Stimulated activated CD8-positive, alpha-beta memory T cell treated with anti-CD3 and anti-CD28 coated beads, Interleukin-7, amount 100 ng/mL, for 4 hours (primary cell): ENCODE measurements at places on chromosomes 7 and 10.

DNA sequence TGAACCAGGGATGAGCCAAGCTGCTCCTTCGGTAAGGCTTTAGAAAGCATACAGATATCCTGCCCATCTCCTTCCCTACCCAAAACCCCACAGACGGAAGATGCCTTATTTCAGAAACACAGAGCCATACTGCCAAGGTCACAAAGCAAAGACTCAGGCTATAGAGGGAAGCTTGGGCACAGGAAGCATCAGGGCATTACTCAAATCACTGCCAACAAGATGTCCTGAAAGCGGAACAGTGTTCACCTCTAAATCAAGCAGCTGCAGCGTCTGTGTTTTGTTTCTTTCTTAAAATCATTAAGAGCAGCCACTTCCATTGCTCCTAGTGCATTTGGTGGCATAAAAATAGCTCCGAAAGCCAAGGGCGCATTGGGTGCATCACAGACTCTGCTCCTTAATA, 307.3 kb downstream of the SORCS1 start:
- no peak for DNase-seq

GRCh38 chr10:60396766-60397165, 7.1 kb upstream of the ANK3 start:
- no peak for DNase-seq

GRCh38 chr10:5506751-5507648, 7.6 kb upstream of the CALML5 start:
- no peak for DNase-seq

DNA sequence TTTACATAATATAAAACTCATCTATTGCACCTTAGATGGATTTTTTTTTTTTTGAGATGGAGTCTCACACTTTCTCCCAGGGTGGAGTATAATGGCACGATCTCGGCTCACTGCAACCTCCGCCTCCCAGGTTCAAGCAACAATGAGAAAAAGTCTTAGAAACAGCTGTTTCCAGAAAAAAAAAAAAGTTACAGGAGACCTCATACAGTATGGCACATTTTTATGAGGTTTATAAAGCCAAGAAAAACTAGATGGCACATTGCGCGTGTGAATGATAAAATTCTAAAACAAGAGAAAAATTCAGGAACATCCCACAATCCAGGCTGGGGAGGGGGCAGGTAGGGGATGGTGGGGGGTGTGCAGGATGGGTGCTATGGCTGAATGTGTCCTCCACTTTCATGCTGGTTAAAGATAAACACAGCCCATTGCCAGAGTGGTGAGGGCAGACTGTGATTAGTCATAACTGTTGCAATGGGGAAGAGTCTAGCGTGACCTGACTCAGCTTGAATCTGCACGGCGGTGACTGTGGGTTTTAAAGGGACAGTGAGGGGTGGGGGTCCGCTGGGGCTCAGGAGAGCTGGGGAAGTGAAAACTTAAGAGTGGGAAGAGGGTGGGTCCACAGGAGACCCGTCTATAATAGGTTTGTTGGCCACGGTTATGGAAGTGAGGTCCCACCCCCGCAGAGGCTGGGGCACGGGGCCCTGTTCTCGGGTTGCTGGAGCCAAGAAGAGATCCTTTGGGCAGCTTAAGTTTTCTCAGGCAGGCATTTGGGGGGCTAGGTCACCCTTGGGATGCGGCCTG, 11.9 kb upstream of the LRRC27 start:
- DNase-seq: no peak

- no peak for DNase-seq
Observed at GRCh38 chr10:113523071-113523470, 29.8 kb upstream of the HABP2 start.

- DNase-seq: no peak
Observed at GRCh38 chr10:43403911-43404703, 4.9 kb downstream of the HNRNPF start.

DNA sequence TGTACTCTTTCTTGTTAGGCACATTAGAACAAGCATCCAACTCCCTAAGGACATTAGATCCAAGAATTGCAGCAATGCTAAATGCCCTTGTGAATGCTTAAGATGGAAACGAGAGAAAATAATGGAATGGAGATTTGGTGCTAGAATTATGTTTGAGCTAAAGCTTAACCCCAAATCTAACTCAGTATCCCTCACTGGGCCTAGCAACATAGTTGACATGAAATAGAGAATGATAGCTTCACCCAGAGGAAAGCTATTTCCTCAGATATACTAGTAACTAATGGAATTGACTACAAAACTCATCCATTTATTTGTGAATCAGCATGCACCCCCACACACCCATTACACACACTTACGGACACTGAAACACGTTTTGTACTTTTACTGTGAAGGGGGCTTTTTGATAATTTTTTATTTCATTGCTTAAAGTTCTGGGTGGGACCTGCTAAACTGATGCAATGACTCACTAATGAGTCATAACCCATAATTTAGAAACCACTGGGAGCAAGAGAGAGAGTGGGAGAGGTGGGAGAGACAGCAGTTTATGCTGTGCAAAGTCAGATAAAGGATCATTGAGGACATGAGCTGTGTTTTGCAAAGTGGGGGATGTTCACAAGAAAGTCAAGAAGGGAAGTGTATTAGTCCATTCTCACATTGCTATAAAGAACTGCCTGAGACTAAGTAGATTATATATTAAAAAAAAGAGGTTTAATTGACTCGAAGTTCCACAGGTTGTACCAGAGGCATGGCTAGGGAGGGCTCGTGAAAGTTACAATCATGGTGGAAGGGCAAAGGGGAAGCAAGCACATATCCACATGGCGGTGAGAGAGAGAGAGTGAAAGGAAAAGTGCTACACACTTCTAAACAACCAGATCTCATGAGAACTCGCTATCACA, 382.7 kb downstream of the SFMBT2 start:
- DNase-seq: no peak

GRCh38 chr10:44801383-44802327, 109.5 kb upstream of the TMEM72 start:
- no peak for DNase-seq

DNA sequence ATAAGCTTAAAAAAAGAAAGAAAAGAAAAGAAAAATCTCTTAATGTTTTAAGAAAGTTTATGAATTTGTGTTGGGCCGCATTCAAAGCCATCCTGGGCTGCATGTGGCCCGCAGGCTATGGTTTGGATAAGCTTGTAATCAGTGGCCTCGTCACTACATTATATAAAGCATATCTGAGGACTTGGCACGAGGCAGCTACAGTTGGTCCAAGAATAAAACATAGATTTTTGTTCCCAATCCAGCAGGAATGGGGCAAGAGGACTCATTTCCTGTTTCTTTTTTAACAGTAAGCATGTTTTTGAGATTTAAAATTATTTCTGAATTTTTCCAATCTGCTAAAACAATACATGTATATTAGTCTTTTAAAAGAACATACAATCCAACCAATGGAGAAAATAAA, 28.6 kb downstream of the MCM10 start:
- no peak for DNase-seq

GRCh38 chr10:88835910-88836221, 15.8 kb downstream of the ANKRD22 start:
- DNase-seq: no peak

DNA sequence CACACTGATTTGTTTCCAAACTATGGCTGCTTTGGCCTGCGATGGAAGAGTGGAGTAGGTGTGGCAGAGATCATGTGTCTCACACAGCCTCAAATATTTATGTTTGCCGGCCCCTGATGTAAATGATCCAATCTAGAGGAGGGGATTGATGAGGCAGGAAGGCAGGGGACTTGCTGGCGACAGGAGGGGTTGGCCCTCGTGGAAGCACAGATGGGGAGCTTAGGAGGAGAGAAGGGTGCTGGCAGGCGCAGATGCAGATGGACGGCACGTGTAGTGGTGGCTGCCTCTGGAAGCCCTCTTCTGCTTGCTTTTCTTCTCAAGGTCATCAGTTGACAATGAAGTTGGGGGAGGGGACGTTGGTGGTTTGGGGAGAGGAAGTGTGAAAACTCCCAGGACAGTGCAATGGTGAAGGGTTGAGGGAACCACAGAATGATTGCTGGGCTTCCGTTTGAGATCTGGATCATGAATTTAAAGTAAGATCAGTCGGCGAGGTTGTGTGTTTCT, 15.4 kb downstream of the COL13A1 start:
- no peak for DNase-seq

- DNase-seq: no peak
Observed at GRCh38 chr7:98724591-98724990, 107.5 kb downstream of the NPTX2 start.

- DNase-seq: no peak
Observed at GRCh38 chr10:33760056-33760943, 425.8 kb upstream of the NRP1 start.

GRCh38 chr7:155345490-155345889, 47.8 kb downstream of the INSIG1 start:
- no peak for DNase-seq

DNA sequence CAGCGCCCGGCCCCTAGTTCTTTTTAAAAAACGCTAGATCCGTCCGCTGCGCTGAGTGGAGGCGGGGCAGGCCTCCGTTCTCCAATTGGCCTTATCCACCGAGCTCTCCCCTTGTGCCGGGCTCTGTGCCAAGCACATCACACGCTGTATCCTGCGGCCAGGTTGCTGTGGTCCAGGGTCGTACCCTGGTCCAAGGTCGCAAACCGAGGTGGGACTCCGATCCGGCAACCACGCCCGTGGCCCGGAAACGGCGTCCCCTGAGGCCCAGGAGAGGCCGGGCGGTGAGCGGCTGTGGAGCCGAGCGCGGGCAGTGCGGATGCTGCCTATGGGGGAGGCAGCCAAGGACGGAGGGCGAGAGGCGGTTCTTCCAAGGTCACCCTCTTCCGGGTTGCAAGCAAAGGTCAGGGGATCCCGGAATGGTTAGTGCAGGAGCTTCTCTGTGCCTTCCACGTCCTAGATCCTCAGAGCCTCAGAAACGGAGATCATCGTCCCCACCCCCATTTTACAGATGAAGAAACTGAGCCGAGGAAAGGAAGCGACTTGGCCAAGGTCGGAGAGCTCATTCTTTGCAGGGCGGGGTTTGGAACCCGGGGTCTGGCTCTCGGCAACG, 72.4 kb upstream of the LRRC4 start:
- DNase-seq: no peak

- DNase-seq: no peak
Observed at GRCh38 chr10:109427411-109427810, 495.9 kb downstream of the XPNPEP1 start.

DNA sequence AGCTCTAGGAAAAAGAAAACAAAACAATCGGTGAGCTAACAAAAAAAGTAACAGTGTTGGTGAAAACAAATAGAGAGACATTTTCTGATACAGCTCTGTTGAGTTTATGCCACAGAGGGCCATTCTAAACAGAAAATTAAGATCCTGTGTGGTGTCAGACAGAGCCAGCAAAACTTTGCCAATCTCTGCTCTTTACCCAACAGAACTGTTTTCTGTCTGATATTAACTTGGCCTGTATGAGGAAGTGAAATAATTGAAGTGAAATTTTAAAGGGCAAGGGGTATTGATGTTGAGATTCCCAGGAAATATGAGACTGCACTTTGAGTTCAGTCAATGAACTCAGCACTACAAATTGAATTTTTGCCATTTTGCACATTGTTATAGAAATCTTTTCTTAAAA, 101.0 kb downstream of the AOAH start:
- no peak for DNase-seq

DNA sequence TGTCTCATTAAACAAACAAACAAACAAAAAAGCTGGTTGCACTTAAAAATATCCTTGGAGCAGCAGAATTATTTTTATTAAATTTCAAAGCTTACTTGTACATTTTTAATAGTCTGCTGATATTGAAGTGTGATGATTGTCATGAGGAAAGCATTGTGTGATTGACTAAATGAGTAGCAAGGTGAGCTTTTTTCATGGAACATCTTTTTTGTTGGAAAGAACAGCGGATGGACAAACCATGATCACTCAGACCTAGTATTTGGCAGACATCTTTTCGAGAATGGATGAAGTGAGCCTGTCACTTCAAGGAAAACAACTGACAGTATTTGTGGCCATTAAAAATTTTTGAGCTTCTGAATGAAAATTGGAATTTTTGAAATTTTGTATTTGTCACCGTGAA, 5.7 kb upstream of the CALML3 start:
- no peak for DNase-seq

- DNase-seq: no peak
Observed at GRCh38 chr7:26188957-26189541, 11.5 kb downstream of the HNRNPA2B1 start.

DNA sequence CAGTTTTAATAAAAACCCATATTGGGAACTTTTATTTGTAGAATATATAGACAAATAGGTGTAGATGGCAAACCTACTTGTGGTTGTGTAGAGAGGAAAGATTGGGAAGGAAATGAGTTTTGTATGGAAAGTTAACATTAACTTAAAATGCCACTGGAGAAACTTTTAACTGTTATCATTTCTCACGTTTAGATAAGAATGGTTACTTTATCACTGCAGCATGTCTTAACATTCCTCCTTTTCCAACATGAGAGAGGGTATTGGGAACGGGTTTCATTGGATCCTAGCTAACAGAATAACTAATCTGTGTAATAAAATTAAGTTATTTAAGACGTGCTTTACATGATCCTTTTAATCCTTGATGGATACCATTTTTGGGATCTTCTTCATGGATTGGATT, 1.8 kb downstream of the LUC7L2 start:
- no peak for DNase-seq

- no peak for DNase-seq
Observed at GRCh38 chr10:81019029-81019890, 481.6 kb downstream of the SH2D4B start.

DNA sequence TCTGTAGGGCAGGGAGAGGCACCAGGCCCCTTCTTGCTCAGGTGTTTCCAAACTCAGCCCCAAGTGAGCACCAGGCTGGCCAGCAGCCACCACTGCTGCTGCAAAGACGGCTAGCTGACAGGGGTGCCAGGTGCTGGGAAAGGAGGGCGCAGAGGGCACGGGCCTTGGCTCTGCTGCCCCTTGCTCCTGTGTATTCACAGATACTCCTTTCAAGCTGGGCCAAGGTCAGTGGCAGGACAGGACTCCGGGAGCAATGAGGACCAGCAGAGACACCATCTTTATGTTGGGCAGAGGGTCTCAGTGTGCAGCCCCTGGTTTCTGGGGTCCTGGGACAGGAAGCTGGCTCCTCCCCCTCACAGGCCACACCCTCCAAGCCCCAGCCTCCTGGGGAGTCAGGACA, 110.1 kb downstream of the SMURF1 start:
- no peak for DNase-seq

- no peak for DNase-seq
Observed at GRCh38 chr10:98303569-98303968, 35.6 kb upstream of the LOXL4 start.

DNA sequence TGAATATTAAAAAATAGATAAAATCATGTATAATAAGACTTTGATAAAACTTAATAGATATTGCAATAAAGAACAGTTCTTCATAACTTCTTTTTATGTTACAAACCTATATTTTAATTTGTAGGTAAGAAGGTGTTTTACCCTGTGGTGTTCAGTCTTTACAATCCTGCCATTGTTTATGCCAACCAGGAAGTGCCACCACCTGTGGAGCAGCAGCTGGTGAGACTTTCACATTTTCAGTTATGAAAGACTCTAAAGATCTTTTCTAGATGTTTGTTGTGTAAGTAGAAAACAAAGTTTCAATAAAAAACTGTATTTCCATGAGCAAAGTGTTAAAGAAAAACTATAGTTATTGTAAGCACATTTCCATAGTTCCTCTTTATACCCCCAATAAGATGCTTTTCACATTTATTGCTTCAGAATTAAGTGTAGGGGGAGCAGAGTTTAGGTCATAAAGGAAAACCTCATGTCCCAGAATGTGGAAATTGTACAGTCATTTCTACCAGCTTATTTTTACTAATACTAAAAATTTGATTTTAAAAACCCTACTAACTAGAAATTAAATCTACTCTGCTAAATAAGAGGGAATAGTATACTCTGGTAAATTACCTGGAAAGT, 28.7 kb downstream of the CSGALNACT2 start:
- no peak for DNase-seq
